ENCODE measurements at places on chromosomes 16 and 17.

- DNase-seq = no peak
Observed at GRCh38 chr17:60724647-60725046, 47.0 kb downstream of the BCAS3 start.

DNA sequence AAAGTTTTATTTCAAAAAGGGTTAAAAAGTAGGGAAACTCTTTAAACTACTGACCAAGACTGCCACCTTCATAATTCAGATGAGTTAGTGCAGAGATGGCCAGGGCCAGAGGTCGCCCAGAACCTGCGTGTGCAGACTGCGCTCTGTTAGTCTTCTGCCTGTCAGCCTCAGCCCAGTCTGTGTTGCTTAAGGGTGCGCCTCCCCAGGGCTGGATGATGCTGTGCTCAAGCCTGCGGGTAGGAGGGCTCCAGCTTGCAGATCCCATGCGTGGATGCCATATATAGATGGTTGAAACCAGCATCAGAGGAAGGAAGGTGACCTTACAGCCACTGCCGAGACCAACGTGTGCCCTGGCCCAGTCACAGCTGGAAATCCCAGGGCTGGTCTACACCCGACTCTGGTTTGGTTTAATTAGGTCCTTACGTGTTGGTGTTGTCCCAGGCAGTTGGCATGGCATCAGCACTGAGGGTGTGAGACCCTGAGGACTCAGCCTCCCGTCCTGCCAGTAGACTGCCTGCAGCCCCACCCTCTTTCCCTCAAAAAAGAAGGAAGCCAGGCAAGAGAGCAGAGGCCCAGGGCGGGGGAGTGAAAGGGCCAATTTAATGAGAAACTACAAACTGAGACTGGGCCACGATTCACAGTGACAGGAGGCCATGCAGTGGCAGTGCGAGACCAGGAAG, 27.7 kb downstream of the CDIP1 start:
- no peak for DNase-seq

DNA sequence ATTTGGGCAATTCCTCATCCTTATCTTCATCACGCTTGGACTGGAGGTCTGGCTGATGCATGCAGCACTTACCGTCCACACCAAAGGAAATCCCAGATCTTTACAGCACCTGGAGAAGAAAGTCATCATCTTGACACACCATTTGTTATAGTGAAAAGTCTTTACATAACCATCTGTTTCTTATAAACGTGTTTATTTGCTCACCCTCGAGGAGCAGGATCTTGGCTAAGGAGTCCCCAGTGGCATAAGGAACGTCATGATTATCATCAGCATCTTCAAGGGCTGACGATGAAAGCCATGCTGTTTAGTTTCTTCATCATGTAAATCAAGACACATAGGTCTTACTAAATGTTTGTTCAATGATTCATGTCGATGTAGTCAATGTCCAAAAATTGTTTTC, 248.8 kb upstream of the ELAC2 start:
- DNase-seq = peak; percentile 4

GRCh38 chr16:57512296-57513001, 23.9 kb downstream of the CCDC102A start:
- no peak for DNase-seq

- peak; percentile 84 for DNase-seq
Observed at GRCh38 chr16:1812732-1813163, 13.9 kb downstream of the HAGH start.

All from choroid plexus epithelial cell (primary cell).